ENCODE measurements at places on chromosomes 6 and 20. TPM values are rescaled to one million over a fixed set of nuclear protein-coding genes. Genes with fewer than 3 reads are reported as not detected.

DNA sequence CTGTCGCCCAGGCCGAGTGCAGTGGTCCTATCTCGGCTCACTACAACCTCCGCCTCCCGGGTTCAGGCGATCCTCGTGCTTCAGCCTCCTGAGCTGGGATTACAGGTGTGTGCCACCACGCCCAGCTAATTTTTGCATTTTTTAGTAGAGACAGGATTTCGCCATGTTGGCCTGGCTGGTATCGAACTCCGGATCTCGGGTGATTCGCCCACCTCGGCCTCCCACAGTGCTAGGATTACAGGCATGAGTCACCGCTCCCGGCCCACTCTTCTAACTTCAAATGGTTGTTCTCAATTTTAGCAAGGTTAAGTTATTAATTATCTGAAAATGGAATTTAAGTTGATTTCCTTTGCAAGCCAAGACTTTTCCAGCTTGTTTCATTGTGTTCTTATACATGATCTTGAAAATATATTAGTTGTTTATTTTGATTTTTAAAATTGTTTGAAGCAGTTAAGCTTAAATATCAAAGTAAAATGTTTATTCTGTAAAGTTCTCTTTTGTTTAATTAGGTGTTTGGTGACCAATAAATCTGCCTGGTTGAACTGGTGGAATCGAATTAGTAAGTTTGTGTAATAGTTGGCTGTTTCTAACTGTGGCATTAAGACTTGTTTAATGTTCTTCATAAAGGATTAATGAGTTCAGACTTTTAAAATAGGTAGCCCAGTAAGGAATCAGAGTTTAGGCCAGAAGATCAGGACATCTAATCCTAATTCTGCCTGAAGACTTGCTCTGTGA lies 2.3 kb downstream of the PM20D2 start:
- no peak for DNase-seq

GRCh38 chr20:33927724-33928123 lies 66.0 kb upstream of the RALY start:
- no peak for DNase-seq

DNA sequence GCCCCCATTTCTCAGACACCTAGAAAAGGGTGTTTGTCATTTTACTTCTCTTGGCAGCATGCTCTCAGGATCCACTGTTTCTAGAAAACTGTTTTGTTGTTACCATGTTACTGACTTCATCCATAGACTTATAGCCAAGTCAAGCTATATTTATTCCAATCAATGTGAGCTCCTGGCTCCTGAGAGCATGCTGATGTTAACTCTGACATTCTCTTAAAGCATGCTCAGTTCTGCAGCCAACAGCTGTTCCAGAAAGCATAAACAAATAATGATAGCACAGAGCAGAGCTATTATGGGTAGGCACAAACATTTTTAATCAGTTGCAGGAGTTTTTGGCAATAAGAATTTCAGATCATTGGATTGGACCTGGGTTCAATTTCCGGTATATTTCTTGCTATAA lies 92.4 kb upstream of the CEP85L start:
- no peak for DNase-seq

PLEKHG1 gene
- polyA plus RNA-seq = 1.6 TPM

- DNase-seq = no peak
Measured at GRCh38 chr6:6368684-6369052, 48.2 kb upstream of the F13A1 start.

- DNase-seq = no peak
Measured at GRCh38 chr6:30981942-30982772, 1.4 kb upstream of the MUC21 start.

DNA sequence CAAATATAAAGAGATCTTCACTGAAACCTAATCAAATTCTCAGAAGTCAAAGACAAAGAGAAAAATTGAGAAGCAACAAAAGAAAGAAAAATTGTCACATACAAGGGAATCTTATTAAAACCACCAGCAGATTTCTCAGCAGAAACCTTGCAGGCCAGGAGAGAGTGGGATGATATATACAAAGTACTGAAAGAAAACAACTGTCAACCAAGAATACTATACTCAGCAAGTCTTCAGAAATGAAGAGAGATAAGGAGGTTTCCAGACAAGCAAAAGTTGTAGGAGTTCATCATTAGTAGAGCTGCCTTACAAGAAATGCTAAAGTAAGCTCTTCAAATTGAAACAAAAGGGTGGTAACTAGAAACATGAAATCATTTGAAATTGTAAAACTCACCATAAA lies 345.6 kb downstream of the MAFB start:
- DNase-seq = no peak

SLC26A8 gene
- not detected for polyA plus RNA-seq

MCM3 gene
- polyA plus RNA-seq = 9.6 TPM

SIRPD gene
- polyA plus RNA-seq = not detected

- DNase-seq = no peak
Measured at GRCh38 chr6:40276141-40276540, 311.0 kb downstream of the LRFN2 start.

DNA sequence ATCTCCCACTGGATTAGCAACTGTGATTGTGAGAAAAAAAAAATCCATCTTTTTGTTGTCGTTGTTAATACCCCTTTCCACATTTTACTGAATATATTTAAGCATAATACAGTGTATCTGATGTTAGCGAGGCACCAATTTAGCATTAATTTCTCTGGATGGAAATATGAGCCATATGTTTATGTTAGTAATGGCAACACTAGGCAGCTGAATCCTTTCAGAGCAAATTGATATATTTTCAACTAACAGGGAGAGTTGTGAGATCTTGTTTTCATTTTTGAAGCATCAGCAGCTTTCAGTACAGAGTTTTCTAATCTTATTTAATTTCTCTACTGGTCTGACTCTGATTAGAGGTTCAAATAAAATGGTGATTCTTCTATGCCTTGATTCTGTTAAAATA lies 84.8 kb upstream of the HDAC2 start:
- no peak for DNase-seq
